ENCODE measurements at places on chromosomes 1 and 21.

DNA sequence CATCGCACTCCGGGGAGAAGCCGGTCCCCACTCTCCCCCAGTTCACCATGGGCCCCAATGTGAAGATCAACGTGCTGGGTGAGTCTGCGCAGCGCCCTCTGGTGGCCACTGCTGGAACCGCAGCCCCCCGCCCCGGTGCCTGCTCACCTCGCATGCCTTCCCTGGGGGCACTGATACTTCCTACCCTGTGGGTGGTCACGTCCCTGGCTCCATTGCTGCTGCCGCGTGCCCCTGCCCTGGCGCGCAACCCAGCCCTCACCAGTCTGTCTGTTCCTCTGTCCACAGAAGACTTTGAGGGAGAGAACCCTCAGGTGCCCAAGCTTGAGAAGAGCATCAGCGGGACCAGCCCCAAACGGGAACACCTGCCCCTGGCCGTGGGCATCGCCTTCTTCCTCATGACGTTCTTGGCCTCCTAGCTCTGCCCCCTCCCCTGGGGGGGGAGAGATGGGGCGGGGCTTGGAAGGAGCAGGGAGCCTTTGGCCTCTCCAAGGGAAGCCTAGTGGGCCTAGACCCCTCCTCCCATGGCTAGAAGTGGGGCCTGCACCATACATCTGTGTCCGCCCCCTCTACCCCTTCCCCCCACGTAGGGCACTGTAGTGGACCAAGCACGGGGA lies 7.6 kb downstream of the EFNA3 start:
- DNase-seq: no peak

DNA sequence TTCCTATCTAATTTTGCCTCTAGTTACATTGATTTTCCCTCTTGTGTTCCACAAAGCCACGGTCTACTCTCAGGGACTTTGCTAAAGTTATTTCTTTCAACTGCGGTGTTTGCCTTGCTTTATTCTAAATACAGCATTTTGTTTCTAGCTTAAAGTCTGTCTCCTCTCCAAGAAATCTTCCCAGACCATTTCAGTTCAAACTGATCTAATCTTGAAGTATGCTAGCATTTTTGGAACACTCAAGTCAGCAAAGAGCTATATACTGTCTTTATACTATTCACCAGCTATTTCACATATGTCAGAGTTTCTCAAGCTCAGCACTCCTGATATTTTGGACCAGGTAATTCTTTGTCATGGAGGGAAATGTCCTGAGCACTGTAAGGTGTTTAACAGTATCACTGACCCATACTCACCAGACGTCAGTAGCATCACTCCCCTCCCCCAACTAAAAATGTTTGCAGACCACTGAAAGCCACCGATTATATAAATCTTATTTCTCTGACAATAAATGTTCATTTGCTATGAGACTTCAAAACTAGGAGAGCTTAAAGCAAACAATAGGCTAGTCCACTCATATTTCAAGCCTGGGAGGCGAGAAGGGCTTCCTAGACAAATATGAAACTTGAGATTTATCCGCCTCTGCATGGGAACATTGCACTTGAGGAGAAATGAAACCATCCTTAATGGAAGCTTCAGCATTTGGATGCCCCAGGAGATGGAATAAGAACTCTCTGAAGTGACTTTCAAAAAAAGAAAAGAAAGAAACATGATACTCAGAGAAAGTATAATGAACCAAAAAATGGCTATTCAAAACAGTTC lies 81.1 kb downstream of the KIAA0319L start:
- no peak for DNase-seq

- DNase-seq: no peak
These were observed 5.3 kb downstream of the IGSF9 start for GRCh38 chr1:159940006-159940620.

DNA sequence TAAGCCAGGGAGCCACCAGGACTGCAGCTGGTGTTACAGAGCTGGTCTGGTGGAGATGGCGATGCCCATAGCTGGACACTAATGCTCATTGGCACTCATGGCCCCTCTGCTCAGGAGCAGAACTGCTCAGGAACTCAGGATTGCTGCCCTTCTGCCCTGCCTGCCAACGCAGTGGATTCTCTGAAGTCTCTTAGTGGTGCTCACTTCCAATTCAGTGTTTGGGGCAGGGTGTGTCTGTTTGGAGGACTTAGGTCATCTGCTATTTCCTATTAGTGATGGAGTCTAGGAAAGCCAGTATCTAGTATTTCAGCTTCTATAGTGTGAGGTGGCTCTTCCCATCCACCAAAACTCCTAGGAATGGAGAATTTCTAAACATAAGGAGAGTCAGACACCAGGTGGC lies 29.1 kb downstream of the S100A10 start:
- DNase-seq: no peak

DNA sequence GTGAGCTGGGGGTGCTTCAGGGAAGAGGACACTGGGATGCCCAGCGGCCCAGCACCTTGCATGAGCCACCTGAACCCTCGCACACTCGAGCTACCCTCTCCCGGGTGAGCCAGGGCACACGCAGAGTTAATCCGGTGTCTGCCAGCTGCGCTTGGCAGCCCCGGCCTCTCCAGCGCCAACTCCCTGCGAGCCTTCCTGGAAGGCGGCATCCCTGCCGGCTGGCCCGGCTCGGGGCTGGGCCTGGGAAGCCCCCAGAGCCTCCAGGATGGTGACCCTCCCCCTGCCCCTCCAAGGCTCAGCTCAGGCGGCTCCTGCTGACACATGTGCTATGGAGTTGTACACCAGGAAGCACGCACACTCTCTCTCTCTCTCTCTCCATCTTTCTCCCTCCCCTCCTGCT lies 48.7 kb downstream of the RAP1GAP start:
- DNase-seq: no peak

DNA sequence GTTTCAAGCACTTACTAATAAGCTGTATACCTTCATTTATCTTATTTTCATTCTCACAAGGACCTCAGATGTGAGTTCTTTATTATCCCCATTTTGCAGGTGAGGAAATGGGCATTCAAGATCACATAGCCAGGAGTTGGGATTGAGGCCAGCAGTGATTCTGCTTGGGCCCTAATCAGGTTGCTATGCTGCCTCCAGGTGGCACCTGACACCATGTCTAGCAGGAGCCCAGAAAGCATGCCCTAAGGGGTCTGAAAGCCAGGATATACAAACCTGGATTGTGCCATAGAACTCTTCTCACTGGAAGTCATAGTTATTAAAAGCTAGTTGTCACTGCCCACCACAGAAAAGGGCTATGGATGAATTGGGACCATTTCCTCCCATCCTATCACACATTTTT lies 61.1 kb downstream of the FYB2 start:
- no peak for DNase-seq

- DNase-seq: no peak
These were observed 102.9 kb upstream of the IRF2BP2 start for GRCh38 chr1:234712891-234713305.

DNA sequence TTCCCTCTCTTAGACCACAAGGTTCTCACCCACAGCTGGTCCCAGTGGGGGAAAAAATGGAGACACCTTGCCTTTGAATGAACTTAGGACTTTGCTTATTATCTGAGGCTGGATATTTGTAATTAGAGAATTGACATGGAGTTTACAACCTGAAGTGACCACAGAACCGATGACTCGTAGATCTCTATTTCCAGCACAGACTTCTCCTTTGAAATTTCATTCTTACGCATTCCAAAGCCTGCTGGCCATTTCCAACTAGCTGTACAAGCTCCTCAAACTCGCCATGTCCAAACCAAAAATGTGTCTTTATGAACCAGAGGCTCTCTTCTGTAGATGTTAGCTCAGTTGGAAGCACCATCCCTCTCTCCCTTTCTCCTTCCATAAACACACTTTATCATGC lies 12.0 kb downstream of the RAB7B start:
- peak; percentile 28 for DNase-seq

GRCh38 chr1:69305621-69306020 lies 262.1 kb upstream of the LRRC7 start:
- DNase-seq: no peak

DNA sequence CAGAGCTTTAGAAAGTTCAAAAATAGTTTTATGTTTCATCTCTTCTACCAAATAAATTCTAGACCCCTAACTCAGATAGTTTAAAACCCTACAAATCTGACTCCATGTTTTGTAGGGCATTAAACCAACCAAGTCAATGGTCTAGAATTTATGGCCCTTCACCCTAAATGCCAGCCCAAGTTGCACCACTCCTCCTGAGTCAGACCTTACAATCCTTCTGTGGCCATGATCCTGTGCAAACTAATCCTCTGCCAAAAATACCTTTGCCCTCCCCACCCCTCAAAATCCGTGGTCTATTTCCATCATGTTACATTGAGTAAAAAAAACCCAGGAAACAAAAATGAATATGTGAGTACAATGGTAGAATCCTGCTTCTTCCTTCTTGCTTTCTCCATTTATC lies 179.3 kb downstream of the NR5A2 start:
- no peak for DNase-seq

DNA sequence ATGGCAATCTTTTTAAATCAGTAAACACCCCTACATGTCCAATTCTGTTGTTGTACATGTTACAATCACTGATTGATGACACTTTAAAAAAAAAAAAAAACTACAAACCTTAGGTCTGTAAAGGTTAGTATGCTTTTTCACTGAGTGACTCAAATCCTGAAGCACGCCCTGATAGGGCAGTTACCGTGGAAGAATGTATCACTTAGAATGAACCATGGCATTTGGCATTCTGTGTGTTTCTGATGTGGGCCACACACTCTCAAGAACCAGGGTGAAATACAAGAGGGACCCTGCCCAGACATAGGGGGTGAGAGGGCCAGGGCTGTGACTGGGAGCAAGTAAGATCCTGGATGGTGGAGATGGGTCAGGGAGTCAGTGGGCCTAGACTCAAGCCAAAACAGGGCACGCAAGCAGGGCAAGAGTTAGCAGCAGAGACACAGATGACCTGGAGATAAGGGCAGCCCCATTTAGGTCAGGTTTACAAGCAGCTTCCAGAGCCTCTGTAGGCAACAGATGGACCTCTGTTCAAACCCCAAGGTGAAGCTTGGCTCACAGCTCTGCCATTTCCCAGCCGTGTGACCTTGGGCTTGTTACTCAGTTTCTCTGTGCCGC lies 47.6 kb upstream of the DMRTB1 start:
- no peak for DNase-seq

All from astrocyte of the cerebellum (primary cell).